ENCODE measurements at places on chromosomes 16 and 17.
A peak's percentile ranks its signal among the peaks of the same experiment; 100 is the strongest.

- peak; percentile 44 for DNase-seq
Observed at GRCh38 chr16:30063893-30064728, 1.4 kb upstream of the ALDOA start.

DNA sequence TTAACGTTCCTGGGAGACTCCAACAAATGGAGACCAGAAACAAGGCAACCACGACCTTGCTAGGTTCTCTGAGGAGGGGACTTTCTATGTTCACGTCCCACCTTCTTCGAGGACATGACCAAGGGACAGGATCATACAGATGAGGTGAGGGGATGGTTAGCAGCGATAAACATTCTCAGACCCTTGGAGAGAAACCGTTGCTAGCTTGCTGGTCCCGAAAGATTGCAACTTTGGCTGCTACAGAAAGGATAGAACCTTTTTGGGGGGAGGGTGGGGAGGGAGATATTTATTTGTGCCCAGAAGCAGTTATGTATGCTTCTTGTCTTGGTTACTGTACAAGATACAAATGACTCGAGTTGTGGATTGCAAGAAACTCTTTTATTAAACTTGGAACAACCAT, 35.3 kb upstream of the KCNJ2 start:
- DNase-seq, result no peak

- peak; percentile 68 for DNase-seq
Observed at GRCh38 chr16:30786115-30786935, 680 bp downstream of the ZNF629 start.

DNA sequence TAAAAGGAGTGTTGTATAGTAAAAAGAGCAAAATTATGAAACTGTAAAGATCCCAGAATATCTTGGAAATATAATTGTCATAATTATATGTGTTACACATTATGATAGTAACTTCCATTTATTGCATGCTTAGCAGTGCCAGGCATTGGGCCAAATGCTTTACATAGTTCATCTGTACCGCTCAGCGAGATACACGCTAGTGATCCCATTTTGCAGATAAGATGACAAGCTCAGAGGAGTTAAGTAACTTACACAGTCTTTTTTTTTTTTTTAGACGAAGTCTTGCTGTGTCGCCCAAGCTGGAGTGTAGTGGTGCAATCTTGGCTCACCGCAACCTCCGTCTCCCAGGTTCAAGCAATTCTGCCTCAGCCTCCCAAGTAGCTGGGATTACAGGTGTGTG, 6.8 kb upstream of the EZH1 start:
- peak; percentile 52 for DNase-seq

DNA sequence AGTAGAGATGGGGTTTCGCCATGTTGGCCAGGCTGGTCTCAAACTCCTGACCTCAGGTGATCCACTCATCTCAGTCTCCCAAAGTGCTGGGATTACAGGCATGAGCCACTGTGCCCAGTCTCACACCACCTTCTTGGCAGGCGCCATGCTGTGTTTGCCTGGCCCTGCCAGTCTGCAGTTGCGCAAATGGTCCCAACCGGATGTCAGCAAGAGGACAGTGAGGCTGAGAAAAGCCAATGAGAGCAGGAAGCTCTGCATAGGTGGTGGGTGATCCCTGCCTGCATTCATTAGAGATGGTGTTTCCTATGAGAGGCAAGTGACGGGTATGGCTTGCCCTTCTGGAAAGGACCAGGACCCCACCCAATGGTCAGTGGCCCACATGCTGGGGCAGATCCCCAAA, 59.3 kb downstream of the PECAM1 start:
- DNase-seq, result no peak

- DNase-seq, result no peak
Observed at GRCh38 chr17:50533720-50534148, 1.2 kb downstream of the EPN3 start.

- DNase-seq, result peak; percentile 93
Observed at GRCh38 chr17:38451840-38452529, 23.7 kb downstream of the ARHGAP23 start.

GRCh38 chr17:67642488-67642887, 75.2 kb upstream of the NOL11 start:
- no peak for DNase-seq

DNA sequence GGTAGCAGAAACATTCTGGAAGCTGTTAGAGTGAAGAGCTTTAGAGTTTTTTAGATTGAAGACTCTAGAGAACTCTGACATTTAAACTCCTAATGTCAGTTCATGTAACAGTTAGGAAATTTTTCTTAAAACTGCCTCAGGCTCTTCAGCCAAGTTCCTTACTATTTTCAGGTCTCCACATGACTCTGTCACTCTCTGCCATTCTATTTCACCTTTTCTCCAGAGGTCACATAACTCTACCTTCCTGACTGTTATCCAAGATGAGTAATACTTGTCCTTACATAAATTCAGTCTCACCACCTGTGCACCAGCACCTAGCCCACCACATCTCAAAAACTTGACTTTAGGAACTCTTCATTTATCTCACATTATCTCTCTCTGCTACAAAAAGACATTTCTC, 347.1 kb upstream of the CA10 start:
- no peak for DNase-seq

- no peak for DNase-seq
Observed at GRCh38 chr16:82563401-82563800, 63.4 kb upstream of the CDH13 start.

GRCh38 chr16:565419-566330, 1.1 kb upstream of the NHLRC4 start:
- no peak for DNase-seq

GRCh38 chr16:78269256-78269655, 169.8 kb downstream of the WWOX start:
- DNase-seq, result no peak

DNA sequence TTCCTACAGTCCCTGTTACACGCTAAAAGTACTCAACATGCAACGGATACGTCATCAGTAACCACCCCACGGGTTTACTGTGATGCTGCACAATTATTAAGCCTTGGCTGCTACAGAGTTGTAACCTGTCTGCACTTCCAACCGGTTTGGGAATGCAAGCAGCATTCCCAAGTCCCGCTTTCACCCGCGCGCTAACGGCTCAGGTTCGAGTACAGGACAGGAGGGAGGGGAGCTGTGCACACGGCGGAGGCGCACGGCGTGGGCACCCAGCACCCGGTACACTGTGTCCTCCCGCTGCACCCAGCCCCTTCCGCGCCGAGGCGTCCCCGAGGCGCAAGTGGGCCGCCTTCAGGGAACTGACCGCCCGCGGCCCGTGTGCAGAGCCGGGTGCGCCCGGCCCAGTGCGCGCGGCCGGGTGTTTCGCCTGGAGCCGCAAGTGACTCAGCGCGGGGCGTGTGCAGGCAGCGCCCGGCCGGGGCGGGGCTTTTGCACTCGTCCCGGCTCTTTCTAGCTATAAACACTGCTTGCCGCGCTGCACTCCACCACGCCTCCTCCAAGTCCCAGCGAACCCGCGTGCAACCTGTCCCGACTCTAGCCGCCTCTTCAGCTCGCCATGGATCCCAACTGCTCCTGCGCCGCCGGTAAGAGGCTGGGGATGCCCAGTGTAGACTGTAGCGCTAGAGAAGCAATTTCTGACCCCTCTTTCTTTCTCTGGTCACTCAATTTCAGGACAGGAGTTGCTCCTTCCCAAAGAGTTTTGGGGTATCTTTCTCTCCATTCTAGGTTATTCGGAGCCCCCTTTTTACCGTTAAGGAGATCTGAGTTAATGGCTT, at the start of gene MT2A:
TSS of gene MT2A (plus strand) at position 542 of the 833 bp plus-strand sequence. CDS start at position 614, 72 bp downstream.
- peak; percentile 98 for DNase-seq

- DNase-seq, result peak; percentile 41
Observed at GRCh38 chr16:30761427-30761927, 385 bp downstream of the CFAP119 start.

- DNase-seq, result peak; percentile 100
Observed at GRCh38 chr16:31073970-31074813, at the start of the genes ZNF646 and ZNF668. Gene ZNF646, plus strand, starts transcription at chr16:31074422. Its CDS starts 1,903 bp downstream, at chr16:31076325. Gene ZNF668, minus strand, starts transcription at chr16:31074240. Its CDS starts 9,781 bp downstream, at chr16:31064459.

DNA sequence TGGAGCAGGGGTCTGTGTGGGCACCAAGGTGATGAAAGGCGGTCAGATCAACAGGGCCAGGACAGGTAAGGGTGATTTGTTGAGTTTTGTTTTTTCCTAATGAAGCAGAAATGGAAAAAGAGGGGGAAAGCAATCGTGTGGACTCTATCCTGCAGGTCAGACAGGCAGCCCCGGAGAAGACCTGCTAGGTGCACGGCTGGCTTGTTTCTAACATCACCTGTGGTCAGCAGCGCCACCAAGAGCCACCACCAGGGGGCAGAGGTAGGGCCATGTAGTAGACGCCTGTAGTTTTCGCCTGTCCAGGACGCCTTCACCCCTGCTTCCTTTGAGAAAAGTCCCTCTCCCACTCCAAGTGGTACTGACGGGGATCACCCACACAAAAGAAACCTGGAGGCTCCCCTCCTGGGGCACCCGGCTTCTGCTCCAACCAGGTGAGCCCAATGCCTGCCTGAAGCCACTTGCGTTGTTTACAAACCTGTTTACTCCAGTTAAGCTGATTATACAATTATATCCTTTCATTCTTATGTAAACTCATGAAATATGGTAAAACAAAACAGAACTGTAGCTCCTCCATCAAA, 54.2 kb upstream of the SEC14L1 start:
- DNase-seq, result peak; percentile 78

- no peak for DNase-seq
Observed at GRCh38 chr16:57953857-57954256, 17.1 kb downstream of the CNGB1 start.

GRCh38 chr17:41684035-41684434, 4.7 kb upstream of the EIF1 start:
- no peak for DNase-seq

DNA sequence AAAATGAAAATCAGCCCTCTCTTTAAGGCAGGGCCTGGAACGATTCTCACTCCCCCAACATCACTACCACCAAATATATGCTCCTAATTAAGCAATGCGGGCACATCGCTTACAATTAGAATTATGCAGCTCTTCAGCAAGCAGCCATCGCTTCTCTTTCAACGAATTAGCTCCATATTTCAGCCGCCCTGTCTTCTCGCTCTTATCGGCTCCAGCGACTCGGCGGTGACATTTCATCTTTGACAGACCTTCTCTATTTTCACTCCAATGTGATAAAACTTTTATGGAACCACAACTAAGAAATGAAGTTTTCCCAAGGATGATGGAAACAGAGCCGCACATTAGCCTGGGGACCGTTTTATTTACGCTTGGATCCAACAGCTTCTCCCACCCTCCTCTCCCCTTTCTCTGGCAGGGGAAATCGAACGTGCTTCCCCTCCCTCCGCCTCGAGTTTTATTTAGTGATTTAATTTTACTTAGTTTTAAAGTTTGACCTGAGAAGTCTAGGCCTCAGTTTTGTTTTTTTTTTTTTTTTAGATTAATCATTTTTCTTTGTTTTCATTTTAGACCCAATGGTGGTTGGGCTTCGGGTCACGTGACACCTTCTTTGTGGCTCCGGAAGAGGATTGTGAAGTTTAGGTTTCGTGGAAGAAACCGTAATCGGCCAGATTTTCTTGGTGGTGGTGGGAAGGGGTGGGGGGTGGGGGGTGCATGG, 3.1 kb upstream of the HOXB2 start:
- peak; percentile 63 for DNase-seq

DNA sequence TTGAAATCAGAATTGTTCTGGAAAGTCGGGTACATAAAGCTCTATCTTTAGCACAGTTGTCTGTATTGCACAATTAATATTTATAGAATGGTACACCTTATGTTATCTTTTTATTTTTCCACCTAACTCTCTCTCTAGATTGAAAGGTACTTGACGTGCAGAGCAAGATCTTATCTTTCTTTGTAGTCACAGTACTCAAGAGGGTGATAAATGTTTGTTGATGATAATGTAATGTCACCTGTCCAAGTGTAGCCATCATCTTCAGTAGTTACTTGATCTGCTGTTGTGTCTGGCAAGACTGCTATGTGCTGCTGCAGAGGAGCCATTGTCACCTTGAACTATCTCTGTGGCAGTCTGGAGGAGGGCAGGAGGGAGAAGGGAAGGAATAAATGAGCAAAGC, 5.3 kb downstream of the HMOX2 start:
- no peak for DNase-seq

DNA sequence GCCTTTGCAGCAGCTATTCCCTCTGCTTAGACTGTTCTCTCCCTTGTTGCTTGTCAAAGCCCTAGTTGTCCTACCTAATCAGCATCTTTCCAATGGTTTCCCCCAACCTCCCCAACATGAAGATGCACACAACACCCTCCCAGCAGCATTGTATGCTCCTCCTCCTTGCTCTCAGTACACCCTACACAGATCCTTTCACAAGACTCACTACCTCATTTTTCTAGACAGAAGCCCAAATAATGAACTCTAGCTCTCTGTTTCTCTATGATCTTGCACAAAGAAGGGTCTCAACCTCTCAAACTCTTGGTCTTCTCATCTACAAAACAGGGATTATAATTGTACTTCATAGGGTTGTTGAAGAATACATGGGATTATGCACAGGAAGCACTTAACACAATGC, 19.4 kb downstream of the PSME3IP1 start:
- no peak for DNase-seq

- no peak for DNase-seq
Observed at GRCh38 chr16:24955975-24956731, 59.0 kb downstream of the ARHGAP17 start.

GRCh38 chr16:66908762-66909559, 9.7 kb downstream of the CDH16 start:
- no peak for DNase-seq

DNA sequence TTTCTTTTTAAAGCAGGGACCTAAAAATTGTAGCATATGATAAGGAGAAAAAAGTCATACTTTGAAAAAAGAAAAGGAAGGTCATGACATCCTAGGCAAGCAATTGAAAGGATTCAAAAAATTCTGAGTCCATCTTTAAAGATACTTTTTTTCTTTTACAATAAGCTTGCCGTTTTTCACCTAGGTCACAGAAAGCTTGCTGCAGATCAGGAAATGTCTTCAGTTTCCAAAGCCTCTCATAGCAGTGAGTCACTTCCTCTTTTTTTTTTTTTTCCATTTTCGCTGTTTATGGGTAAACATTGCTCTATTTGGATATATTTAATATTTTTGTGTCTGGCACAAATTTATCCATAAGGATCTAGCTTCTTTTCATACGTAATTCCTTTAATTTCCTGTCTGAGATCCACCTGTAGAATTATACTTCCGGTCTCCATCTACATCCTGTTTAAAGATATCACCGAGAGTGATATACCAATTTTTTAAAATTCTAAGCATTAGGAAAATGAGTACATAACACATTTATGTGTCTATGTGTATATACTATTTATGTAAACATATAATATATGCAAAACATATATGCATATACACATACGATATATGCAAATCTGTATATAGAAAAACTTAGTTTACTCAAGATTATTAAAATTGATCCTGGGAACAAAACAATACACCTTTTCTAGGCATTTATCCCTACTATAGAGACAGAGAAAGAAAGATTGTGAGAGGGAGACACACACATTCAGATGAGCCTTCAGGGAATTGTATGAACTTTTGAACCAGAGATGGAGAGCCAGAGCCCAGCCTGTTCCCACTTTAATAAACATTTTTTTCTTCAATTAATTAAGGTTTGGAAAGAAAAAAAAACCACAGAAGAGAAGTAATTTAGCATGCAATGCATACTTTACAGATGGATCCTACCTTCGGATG, 134.4 kb downstream of the SKAP1 start:
- DNase-seq, result peak; percentile 7
